Cerebellar nuclear complex (tissue), 1 donor: ENCODE measurements at places on chromosomes 3 and 15.

GRCh38 chr3:193253986-193254660, 13.1 kb downstream of the PLAAT1 start:
- DNase-seq, result no peak

GRCh38 chr3:7288133-7288532, 427.2 kb downstream of the GRM7 start:
- no peak for DNase-seq

DNA sequence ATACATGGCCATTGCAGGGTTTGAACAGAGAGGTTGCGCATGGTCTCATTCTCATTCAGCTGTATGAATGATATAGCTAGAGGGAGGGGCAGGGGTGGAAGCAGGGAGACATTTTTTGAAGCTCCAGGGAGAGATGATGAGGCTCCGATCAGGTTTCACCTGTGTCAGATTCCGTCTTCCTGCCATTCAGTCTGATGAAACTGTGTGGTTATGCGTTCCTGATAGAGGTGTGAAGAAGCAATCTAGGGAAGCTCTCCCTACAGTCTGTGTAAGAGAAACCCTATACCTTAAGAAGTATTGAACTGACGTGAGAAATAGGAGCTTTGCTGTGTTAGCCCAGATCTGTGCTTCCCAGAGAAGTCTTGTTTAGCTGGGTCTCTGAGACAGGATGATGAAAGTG, 171.9 kb upstream of the NDN start:
- no peak for DNase-seq

- DNase-seq, result no peak
Observed at GRCh38 chr15:70171256-70171886, 73.7 kb upstream of the TLE3 start.

- no peak for DNase-seq
Observed at GRCh38 chr3:4808637-4809036, 170.6 kb upstream of the BHLHE40 start.

DNA sequence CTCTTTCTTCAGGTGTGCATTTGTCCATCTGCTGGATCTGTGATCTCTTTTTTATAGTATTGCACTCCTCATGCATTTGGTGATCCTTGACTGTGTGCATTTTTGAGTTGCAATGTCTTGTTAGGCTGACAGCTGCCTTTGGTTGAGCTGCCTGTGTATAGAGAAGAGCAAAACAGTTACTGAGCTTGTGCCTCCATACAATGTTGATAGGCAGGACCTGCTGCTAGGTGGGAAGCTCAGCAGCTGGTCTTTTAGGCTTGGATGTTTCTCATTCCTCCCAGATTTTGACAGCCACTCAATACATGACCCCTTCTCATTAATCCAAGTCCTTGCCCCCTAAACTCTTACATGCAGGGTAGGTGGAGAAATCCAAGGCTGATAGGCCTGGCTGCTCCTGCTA, 74.8 kb upstream of the PIAS1 start:
- no peak for DNase-seq

GRCh38 chr15:44798826-44799225, 62.5 kb downstream of the TRIM69 start:
- DNase-seq, result no peak

DNA sequence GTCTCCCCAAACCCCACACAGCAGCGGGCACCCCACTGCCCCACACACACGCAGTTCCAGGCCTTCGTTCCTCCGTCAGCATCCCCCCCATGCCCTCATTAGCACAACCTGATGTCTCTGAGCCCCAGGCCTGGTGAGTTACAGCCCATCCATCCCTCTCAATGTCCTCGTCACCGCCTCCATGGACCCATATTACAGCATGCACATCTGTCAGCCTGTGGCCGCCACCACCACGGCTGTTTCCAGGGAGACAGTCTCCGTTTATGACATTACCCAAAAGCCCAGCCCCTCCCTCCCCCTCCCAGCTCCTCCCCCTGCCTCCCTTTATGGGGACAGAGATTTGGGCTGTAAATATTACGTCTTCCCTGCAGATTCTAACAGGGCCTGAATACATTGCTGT, 143.1 kb upstream of the LINGO1 start:
- no peak for DNase-seq
